ENCODE measurements at places on chromosomes 12 and 14.

- DNase-seq: no peak
Observed at GRCh38 chr14:25007832-25008231, 42.1 kb downstream of the STXBP6 start.

DNA sequence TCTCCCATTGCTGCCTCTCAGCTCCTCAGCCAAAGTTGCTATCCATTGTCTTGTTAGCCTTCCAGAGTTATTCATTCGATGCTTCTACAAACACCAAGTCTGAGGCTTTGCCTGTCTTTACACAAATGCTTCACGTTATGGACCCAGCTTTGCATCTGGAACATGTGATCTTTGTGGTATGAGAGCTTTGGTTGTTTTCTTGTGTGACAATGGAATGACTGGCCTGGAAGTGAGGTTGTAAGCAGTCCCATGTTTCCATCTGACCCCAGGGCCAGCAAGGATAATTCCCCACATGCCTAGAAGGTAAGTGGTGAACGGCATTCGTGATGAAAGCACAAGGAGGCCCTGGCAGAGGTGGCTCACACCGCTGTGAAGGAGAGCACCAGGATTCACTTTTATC is 866.7 kb upstream of the TMEM132C start:
- no peak for DNase-seq

GRCh38 chr14:104118006-104118844 is 20.2 kb upstream of the KIF26A start:
- DNase-seq: no peak

DNA sequence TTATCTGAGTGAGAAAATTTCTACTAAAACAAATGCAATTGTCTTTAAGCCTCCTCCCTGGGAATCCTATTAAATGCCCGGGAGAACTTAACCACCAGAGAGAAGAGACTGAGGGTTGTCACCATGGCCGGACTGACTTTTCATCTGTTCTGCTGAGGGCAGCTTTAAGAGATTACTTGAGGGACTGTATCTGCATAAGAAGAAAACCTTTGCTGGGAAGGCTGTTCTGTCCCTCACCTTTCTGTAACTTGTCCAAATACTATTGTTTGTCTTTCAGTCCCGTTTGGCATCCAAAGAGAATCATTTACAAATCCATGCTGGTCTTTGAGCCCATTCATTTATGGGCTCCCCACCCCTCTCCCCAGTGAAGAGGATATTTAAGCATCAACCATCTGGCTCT is 306.3 kb upstream of the FLRT2 start:
- DNase-seq: no peak

GRCh38 chr12:107092669-107093416 is 506 bp downstream of the CRY1 start:
- no peak for DNase-seq

GRCh38 chr14:31402764-31403439 is 17.4 kb downstream of the HEATR5A start:
- no peak for DNase-seq

All from H54 (cell line).